Stimulated activated CD4-positive, alpha-beta T cell treated with anti-CD3 and anti-CD28 coated beads, Interleukin-1b, Interleukin-23, amount 100 ng/mL, for 4 hours (primary cell): ENCODE measurements at places on chromosomes 3 and 15.

DNA sequence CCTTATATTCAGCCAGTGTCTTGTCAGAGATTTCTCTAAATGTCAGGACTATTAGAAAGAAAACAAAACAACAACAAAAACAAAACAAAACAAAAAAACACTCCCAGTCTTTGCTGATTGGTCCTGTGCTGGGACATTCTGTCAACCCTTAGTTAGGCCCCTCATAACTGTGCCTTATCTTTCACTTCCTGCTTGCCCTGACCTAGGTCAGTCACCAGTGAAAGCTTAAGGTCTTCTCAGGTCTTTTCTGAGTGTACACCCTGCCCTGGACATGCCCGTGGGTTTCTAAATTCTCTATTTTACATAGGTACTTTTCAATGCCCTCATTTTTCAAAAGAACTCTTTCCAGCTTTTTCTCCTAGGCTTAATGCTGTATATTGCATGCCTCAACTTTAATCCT is 454.1 kb downstream of the GRM7 start:
- no peak for DNase-seq

- DNase-seq, result peak; percentile 40
Measured at GRCh38 chr15:67762610-67763368, 62.5 kb upstream of the SKOR1 start.

DNA sequence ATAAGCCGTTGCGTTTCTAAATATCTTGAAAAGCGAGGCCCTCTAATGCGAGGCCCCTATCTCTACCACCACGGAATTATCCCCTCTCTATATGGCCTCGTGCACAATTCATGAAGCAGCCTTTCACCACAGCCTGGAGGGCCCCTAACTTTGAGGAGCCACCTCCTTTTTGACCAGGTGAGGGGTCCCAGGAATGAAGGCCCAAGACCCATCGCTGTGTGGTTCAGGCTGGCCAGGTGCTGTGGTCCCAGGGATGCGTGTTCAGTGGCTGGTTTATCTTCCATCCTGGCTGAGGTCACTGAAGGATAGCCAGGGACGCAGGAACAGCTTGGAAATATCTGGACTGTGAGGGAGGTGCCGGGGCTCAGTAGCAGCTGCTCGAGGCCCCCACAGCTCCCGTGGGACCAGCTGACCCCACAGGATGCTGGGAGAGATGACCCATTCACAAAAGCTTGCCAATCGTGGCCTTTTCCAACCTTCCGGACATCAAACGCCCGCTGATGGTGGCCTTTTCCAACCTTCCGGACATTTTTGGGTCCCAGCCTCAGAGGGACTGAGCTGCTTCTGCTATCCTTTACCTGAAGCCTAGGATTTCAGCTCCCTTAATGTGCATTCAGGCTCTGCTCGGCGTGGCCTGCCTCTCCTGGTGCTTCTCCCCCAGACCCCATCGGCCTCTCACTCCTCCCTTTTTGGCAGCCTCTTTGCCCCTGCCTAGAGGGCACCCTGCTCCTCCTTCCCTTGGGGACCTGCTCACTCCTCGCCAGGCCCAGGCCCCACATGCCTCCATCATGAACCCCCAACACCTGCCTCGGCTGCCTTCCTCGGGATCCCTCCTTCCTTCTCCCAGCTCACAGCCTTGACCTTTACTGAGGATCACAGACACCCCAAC is 140.9 kb downstream of the CHSY1 start:
- DNase-seq, result no peak

DNA sequence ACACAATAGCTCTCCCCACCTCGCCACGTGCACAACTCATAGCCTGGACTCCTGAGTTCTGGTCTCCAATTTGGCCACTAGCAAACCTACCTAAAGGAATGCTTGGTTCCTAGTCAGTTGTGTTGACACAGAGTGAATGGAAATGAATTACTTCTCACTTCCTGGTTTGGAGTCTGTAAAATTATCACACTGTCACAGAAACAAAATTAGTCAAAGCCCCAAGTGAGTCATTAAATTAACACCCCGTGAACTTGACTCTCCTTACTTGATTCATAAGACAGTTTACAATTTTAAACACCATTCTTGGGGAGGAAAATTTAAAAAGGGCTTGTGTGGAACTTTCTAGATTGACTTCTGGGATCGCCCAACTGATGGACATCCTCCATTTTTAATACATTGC is 276.2 kb upstream of the CTNNB1 start:
- no peak for DNase-seq

GRCh38 chr15:53512029-53512428 is 247.4 kb downstream of the WDR72 start:
- no peak for DNase-seq

DNA sequence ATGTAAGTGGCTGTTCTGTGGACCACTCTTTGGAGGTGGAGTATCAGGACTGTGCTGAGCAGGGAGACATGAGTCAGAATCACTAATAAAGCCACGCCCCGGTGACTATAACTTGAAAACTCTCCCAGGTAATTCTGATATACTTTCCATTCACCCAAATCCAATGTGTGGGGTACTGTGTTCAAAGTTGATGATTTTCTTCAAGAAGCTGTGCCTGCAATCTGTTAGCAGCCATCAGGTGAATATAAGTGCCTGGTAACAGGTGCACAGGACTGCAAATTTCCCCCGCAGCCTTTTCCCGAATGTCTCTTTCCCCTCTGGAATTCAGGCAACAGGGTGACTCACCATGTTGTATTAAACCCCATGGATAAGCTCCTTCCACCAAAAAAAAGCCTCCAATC is 17.0 kb downstream of the MAGI1 start:
- no peak for DNase-seq

DNA sequence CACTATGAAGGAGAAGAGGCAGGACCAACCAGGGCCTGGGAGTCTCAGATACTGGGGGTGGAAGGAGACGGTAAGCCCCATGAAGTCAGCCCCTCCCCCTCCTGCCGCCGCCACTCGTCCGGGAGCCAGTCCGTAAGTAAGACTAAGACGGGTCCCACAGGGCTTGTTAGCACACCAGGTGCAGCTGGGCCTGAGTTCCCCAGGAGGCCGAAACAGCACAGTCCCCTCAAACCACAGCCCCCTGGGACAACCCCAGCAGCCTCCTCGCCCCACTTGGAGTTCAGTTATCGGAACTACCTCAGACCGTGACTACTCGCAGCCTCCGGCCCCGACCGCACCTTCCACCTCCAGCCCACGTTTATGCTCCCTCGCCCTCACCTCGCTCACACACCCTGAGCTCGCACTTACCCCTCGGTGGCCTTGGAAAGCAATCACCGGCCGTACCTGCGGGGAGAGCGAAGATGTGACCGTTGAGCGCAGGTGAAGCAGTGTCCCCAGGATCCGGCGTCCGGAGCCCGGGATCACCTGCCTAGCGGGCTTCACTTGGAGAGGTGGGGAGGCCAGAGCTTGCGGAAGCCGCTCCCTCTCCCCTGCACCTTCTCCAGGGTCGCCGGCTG is 557 bp downstream of the ELL3 start:
- DNase-seq, result no peak

- no peak for DNase-seq
Measured at GRCh38 chr3:190229632-190230424, 92.4 kb downstream of the CLDN1 start.

- DNase-seq, result no peak
Measured at GRCh38 chr15:91946581-91947292, 93.2 kb downstream of the SLCO3A1 start.

DNA sequence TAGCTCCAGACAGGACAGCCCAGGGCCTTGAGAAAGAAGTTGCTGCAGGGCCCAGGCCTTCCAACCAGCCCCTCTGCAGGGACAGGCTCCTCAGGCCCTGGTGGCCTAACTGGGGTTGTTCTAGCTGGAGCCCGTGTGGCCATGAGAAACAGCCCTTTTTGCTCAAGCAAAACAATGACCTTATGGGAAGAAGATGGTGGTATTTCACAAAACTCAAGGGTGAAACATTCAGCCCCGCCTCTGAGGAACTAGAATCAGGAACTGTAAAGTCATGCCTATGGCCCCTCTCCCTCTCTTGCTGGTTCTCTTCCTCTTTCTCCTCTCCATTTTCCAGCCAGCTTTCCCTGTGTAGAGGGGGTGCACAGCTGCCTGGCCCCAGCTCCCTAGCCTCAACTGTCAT is 273.3 kb downstream of the RPLP1 start:
- DNase-seq, result no peak

DNA sequence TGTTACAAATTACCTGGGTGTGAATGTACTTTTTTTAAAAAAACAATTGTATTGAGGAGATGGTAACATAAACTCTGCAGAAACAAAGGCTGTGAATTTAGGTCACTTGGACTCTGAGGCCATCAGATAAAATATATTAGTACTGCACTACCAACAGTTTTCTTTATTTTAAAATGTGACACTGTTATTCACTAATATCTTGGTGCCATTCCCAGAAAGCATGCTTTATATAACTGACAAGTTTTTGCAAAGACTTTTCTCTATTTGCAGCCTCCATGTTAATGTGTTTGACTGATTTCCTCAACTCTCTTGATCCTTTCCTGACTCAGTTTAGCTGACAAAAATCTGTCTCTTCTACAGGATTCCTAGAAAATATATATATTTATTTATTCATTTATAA is 26.5 kb upstream of the ACTL6A start:
- no peak for DNase-seq

DNA sequence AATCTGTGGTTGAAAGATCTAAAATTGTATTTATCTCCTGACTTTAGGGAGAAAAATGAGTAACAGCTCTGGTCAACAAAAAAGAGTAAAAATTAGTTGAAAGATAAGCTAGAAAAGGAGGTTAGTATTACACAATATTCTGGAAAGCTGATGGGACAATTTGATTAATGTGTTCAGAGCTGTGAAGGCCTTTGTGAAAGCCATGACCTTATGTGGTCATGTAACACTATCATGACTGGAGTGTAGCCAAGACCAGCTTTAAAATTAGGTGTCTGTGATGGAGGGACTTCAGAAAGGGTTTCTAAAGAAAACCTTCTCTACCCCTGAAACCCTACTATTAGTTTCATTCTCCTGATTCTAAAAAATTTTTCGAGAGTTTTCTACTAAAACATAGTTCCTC is 127.2 kb downstream of the NFKBIZ start:
- no peak for DNase-seq

GRCh38 chr15:89402518-89402805 is 67.8 kb upstream of the POLG start:
- no peak for DNase-seq

- DNase-seq, result no peak
Measured at GRCh38 chr3:189902230-189903186, 218.2 kb downstream of the P3H2 start.

DNA sequence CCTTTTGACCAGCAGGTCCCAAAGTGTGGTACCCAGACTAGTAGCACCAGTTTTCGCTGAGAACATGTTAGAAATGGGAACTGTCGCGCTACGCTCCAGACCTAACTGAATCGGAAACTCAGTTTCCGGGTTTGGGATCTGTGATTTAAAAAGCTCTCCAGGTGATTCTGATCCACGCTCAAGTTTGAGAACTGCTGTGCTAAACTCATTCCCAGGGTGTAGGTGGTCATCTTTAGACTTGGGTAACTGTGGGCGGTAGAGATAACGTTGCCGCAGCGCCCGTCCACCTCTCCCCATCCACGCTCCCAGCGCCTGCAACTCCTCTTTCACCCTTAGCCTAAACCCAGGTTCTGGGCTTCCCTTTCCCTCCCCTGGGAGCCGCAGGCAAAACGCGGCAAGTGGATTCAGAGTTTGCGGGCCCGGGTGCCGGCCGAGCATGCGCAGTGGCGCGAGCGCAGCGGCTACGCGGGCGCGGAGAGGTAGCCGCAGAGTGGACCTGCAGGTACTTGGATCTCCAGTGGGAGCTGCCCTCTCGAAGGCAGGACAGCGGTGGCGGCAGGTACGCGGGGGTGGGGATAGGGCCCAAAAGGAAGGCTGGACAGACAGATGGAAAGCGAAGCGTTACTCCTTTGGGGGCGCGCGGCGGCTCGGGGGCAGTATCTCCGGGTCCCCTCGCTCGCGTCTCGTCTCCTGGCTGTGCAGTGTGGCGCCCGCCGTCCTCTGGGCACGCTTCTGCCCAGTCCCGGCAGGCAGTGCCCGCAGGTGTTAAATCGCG is at the start of gene PLS1:
TSS of gene PLS1 (plus strand) at position 443 of the 775 bp plus-strand sequence. CDS start 67,845 bp downstream, outside the sequence.
- DNase-seq, result peak; percentile 78

DNA sequence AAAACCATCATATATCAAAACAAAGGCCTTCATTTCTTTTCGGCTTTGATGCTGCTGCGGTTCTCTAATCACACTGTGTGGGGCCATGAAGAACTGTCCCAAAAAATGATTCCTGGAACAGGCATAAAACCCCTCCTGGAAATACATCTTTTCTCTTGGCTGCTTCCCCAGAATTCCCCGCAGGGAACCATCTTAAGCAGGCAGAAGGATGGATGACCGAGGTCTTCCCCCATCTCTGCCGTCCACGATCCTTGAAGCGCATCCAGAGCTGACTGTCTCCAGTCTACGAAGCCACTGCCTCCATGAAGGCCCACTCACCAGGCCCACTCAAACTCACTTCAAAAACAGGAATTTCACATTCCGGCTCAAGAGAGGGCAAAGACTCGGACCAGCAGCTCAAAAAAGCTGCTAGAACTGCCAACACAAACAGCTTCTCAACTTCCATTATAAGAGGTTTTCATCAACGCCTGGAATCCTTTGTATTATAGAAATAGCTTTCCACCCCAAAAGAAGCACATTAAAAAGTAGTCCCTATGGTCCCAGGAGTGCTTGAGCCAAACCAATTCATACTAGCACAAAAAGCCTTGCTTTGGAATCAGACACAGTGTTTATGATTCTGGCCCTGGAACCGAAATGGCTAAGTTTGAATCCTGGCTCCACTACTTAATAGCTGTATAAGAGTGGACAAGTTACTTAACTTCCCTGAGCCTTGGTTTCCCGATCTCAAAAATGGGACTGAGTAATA is 487.5 kb upstream of the WNT5A start:
- DNase-seq, result no peak

GRCh38 chr3:188296761-188297612 is 143.0 kb downstream of the LPP start:
- no peak for DNase-seq

GRCh38 chr3:155772801-155773200 is 27.9 kb upstream of the PLCH1 start:
- DNase-seq, result no peak

- no peak for DNase-seq
Measured at GRCh38 chr15:66700412-66700801, 1.6 kb upstream of the SMAD6 start.

DNA sequence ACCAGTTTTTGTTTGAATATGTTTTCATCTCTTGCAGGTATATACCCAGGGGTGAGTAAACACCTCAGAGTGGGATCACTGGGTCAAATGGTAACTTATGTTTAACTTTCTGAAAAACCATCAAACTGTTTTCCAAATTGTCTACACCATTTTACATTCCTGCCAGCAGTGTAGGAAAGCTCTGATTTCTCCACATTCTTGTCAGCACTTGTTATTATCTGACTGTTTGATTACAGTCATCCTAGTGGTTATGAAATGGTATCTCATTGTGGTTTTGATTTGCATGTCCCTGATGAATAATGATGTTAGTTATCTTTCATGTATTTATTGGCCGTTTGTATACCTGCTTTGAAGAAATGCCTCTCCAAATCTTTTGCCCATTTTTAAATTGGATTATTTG is 13.8 kb downstream of the FSD2 start:
- no peak for DNase-seq

- no peak for DNase-seq
Measured at GRCh38 chr3:126607214-126607908, 47.6 kb downstream of the TXNRD3 start.
